ENCODE measurements at places on chromosomes 5 and 9.

GRCh38 chr9:128007566-128008138 is 26.9 kb upstream of the EEIG1 start:
- peak; percentile 95 for DNase-seq

GRCh38 chr5:133818031-133818431 is 150.4 kb downstream of the C5orf15 start:
- DNase-seq: no peak

DNA sequence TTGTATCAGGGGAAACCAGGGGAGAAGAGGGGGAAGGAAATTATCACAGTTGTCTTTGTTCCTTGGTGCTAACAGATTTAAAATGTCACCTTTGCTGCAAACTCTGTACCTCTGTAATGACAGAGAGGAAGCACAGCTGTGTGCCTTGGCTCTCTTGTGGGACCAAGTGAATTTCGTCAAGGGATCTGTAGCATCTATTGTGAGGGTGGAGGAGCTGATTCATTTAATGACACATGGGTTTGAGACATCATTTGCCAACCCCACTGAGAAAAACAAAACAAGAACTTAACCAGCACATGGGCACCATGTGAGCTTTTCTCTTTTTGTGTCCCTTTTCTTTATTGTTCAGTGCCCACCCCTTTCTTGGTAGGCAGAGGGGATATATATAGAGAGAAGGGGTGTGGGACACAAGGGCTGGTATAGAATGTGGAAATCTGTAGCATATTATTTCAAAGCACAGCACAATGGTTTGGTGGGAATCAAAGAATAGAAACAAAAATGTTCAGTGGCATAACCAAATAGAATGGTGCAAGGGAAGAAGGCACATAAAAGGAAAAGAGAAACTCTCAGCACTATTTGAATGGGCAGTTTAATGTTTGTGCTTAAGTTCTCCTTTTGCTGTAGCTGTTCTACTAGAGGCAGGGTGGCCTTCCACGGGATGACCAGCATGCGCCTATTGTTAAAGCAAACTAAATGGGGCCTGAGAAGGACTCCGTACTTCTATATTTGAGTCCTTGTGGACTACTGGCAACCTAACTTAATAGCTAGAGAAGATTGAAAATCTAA is 63.3 kb downstream of the LIX1 start:
- DNase-seq: no peak

DNA sequence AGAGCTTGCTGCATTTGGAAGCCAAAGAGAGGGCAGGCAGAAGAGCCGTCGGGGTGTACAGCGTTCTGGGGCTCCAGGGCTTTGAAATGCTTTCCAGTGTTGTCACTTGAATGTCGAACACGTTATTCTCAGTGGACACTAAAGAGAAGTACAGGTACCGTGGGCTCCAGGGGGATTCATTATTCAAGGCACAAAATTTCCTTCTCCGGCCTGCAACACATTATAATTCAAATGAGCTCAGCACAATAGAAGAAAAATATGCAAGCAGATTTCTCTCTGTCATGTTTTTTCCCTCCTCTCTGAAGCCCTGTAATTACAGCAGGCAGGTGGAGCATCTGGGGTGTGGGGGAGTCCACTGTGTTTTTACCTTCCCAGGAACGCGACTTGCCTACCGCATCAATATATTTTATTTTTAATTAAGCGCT is 293.1 kb downstream of the ZSWIM6 start:
- DNase-seq: no peak

DNA sequence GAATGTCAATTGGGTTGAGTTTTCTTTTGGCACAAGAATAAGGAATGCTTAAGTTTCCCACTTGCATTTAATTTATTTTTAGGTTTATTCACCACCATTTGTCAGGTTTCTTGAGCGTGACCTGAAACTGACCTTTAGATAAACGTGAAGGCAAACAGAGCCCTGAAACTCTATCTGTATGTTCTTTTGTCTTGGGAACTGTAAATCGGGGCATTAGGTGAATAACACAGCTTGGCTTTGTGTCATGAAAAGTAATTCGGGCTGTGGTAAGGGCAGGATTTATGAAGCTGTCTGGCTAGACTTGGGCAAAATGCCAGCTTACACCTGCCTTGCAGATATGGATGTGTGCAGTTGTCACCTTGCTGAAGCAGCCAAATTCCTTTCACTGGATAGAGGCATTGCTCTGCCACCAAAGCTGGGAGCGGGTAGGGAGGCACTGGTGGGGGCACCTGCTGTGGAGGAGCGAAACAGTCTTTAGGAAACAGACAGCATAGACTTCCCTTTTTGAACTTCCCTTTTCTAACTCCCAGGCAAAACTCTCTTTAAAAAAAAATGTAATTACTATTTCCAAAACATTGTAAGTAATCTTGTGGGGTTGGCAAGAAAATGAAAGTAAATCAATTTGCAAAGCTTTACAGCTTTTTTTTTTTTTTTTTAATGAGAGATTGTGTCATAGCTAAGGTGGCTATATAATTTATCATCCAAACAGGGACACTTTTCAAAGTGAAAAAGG is 545.2 kb downstream of the CSNK1G3 start:
- DNase-seq: no peak

DNA sequence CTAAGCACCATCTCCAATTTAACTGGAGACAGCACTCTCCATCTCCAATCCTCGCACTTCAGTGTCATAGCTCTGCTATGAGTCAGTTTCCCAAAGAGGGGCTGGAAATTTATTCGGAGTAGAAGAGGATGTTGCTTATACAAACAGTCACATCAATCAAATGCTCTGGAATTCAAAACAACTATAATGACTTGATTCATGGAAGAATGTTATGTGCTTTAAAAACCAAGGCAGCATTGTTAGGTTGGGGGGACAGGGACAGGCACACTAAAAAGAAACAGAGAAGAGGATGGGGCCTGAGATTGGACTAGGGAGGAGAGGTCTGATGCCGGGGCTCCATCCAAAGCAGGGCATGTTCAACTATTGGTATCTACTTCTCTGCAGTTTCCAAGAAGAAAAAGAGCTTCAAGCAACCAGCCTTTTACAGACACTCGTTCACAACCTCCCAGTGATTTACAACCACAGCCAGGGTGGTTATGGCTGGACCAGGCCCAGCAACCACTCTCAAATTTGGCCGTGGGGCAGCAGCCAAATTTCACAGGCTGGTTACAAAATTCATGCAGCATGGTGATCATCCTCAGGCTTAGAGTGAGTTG is 117.5 kb upstream of the ZNF366 start:
- no peak for DNase-seq

GRCh38 chr9:128161215-128161902 is 1.3 kb downstream of the BBLN start:
- no peak for DNase-seq

GRCh38 chr9:131090025-131090787 is 6.1 kb upstream of the AIF1L start:
- DNase-seq: no peak

GRCh38 chr9:115694991-115695390 is 458.6 kb upstream of the PAPPA start:
- DNase-seq: no peak

DNA sequence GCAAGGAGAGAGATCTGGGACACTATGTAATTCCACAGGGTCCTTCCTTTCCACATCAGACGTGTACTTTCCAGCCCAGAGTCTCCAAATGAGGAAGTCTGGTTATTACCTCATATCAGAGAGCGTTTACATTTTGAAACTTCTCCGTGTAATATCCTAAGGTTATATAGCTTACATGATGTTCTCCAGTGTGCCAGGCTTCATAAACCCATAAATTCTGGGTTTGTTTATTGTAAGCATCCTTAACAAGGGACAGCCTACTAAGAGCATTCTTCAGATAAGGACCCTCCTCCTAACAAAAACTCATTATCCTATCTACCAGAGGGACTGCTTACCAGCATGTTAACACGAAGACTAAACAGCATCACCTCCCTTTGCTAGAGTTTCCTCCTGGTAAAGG is 17.9 kb downstream of the SRFBP1 start:
- no peak for DNase-seq

DNA sequence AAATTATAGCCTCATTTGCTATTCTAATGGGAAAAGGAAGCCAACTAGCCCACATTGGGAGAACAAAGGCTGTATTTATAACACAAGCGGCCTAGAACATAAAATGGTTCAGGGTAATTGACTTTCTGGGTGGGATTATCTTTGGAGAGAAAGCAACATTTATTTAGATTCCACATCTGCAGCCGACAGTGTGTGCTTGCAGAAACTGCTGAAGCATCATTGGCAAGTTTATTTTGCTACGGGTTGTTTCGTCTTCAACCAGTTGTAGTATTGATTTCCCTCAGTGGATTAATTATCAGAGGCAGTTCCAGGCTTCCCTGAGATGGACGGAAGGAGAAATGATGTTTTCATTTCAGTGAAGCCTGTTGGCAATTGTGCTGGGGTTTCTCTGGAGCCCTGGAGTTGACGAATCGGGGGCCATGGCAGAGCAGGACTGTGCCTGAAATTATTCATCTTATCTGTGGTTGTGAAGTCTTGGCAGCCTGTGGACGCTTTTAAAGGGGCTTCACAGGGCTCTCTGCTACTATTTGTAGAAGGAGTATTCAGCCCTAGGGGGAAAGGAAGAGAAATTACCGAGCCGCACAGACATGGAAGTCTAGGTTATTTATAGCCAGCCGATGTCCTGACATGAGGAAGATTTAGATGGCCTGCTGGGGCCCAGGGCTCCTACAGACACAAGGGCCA is 290.6 kb upstream of the IRX4 start:
- no peak for DNase-seq

DNA sequence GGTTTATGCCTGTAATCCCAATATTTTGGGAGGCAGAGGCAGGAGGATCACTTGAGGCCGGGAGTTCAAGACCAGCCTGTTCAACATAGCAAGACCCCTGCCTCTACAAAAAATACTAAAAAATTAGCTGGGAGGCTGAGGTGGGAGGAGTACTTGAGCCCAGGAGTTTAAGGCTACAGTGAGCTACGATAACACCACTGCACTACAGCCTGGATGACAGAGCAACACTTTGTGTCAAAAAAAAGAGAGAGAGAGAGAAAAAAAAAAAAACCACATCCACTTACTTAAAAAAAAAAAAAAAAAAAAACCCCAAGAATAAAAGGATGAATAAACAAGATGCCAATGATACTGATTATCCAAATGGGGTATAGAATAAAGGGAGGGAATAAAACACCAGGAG is 14.4 kb downstream of the CARNMT1 start:
- no peak for DNase-seq

- no peak for DNase-seq
Observed at GRCh38 chr5:10338686-10339057, 14.8 kb upstream of the MARCHF6 start.

DNA sequence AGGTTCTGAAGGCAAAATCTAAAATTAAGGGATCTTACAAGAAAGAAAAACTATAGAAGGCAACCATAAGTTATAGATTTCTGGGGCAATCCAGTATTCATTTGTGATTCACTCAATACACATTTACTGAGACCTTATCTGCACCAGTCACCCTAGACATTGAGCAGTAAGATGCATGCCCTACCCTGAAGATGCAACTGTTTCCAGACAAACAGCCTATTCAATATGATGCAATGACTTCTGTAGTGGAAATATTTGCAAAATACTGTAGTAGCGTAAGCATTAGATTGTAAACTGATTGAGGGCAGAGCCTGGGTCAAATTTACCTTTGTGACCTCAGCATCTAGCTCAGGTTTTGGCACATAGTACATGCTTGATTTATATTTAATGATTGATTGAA is 256.2 kb upstream of the ACTBL2 start:
- DNase-seq: no peak

DNA sequence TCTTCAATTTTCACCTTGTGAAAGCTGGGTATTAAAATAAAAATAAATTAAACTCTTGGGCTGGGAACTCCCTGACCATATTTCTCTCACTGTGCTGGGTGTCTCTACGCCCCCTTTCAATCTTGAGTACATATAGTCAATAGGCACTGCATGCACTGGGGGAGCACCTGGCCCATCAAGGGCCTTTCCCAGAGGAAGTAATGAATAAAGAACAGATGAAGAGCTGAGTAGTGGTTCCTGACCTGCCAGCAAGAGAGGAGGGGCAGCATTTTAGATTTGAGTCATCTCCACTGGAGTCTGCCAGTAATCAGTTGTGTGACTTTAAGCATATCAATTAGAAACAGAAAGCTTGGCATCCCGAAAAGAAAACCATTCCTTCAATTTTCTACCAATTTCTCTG is 6.2 kb downstream of the MAPKAP1 start:
- DNase-seq: peak; percentile 60

GRCh38 chr5:78251663-78252284 is 42.7 kb downstream of the AP3B1 start:
- DNase-seq: no peak

GRCh38 chr5:132310141-132310834 is 16.1 kb downstream of the SLC22A4 start:
- DNase-seq: no peak

DNA sequence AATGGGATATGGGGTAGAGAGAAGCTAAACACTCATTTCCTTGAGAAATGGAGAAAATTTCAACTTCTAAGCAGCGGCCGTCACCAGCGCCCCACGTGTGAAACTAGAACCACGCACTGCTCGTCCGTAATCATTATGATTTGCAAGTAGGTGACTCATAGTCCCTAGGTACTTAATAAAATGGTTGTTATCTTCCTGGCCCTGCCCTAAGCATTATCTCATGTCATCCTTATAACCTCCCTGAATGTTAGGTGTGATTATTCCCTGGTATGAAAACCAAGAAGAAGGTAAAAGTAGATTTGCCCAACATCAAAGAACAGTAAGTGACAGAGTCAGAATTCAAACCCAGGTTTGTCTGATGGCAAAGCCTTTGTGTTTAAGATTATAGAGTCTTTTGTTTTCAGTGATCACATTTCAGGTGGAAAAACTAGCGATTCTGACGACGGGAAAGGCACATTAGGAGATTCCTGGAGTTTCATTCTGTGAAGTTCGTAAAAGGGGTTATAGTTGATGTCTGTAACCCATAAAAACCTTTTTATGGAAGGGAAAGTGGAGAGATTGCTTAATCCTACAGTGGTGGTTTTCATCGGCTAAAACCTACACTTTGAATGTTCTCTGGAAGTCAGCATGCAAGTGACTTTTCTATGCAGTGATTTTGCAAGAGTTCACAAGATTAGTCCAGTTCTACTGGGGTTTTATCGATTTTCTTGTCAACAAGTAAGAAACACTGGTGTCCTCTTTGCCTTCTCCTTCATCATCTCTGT is 202.9 kb upstream of the WWC1 start:
- DNase-seq: no peak

- DNase-seq: no peak
Observed at GRCh38 chr9:126372716-126373115, 46.1 kb downstream of the MVB12B start.
